ENCODE measurements at places on chromosomes 16 and 17.

GRCh38 chr16:77433146-77433545, 1.7 kb downstream of the ADAMTS18 start:
- H3K4me1 ChIP-seq = no peaks in the 10 kb centered on the region
- H3K27me3 ChIP-seq = peaks cover 36% of the 10 kb centered on the region
- no peak overlapping the region for H3K4me3 ChIP-seq

GRCh38 chr16:30838876-30839471, 52.0 kb upstream of the ZNF629 start:
- H3K27ac ChIP-seq = no peak overlapping the region
- H3K36me3 ChIP-seq = no peaks in the 10 kb centered on the region
- no peaks in the 10 kb centered on the region for H3K4me1 ChIP-seq
- H3K27me3 ChIP-seq = no peaks in the 10 kb centered on the region
- DNase-seq = no peak

DNA sequence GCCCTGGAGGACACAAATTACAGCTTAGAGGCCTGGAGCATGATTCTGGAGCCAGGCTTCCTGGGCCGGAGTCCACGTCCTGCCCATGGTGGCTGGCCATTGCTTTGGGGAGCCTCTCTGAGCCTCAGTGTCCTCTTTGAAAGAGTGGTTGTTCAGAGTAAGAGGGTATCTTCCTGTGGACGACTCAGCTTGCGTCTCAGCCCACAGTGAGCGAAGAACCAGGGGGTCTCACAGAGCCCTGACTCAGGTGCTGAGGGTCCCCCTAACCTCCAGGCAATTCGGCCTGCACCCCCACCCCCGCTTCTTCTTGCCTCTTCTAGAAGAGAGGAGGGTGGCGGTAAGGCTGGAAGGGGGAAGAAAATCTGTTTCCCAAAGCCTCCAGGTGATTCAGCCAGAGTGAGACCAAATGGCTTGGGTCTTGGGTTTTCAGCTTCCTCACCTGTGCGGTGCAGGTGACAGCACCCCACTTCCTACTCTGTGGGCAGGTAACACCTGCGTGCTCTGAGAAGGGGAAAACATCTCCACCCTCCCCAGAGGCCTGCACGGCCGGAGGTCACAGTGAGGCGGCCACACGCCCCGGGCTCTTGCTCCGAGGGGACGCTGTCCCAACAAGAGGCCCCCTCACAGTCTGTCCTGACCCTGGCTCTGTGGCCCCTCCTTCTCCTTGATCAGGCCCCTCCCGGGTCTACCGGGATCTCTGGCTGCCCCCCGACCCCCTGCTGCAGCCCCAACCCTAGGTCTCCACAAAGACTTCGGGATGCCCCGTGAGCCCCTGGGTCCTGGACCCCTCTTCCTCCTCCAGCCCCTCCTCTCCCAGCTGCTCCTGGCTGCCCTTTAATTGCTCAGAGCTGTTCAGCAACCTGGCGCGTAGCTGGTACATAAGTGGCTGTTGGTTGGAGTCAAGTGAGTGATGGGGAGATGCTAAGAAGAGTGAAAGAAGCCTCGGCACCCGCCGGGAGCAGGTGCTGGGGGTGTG, 119.2 kb downstream of the METRNL start:
- peak overlapping the region; percentile 96 for H3K27ac ChIP-seq
- no peak for DNase-seq
- H3K4me3 ChIP-seq = peak overlapping the region; percentile 66
- peaks cover 45% of the 10 kb centered on the region for H3K4me1 ChIP-seq
- H3K36me3 ChIP-seq = no peaks in the 10 kb centered on the region

GRCh38 chr16:89138843-89139520, 32.6 kb upstream of the CDH15 start:
- H3K4me1 ChIP-seq = no peaks in the 10 kb centered on the region
- DNase-seq = no peak
- H3K27ac ChIP-seq = no peak overlapping the region

DNA sequence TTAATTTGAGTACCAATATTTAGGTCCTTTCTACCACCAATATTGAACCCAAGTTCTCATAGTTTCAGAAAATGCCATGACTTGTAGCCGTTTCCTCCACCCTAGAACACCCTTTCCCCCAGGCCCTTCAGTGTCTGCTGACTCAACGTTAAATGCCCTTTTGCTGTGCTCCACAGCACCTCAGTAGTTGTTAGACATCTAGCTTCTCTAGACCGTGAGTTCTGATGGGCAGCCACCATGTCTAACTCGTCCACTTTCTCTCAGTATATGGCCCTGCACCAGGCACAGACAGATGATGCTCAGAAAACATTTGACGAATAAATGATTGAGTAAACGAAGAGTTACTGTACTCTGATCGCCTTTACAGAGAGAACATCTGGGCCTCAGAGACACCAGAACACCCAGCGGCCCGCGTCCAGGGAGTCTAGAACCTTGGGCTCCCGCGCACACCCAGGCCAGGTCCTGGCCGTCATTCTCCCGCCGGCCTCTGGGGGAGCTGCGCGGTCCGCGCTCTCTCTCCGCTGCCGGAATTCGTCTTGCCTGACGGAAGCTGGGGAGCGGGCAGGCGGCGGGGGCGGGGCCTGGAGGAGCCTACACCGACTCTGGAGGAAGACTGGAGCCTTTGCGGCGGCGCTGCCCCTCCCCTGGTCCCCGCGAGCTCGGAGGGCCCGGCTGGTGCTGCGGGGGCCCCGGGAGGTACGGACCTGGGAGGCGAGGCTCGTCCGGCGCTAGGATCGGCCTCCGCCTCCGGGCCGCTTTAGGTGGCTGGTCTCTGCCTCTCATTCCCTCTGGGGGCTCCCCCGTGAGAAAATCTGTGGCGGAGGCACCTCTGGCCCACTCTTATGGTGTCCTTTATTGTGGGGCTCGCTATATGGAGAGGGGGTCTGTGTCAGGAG, at the start of gene NKIRAS2:
NKIRAS2 (plus strand) TSS at position 582 of the 896 bp plus-strand sequence. CDS start 1,488 bp downstream, outside the sequence.
- DNase-seq = peak; percentile 95
- H3K4me1 ChIP-seq = peaks cover 45% of the 10 kb centered on the region
- H3K36me3 ChIP-seq = peaks cover 31% of the 10 kb centered on the region
- no peaks in the 10 kb centered on the region for H3K27me3 ChIP-seq

DNA sequence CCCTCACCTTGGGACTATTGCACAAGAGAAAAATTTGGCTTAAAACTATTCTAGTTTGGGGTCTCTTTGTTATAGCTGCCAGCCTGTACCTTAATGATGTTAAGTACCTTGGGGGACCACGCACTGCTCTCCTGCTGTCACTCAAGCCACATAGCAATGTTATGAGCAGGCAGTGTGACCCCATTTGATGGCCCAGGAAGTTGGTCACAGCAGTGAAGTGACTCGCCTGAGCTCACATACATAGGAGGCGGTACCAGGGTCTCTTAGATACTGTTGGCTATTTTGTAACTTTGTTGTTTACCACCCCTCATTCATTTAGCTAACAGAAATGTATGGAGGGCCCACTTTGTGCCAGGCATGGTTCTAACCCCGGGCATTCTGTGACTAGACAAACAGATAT, 16.4 kb downstream of the KCNG4 start:
- no peaks in the 10 kb centered on the region for H3K4me1 ChIP-seq
- H3K27me3 ChIP-seq = peaks cover 4% of the 10 kb centered on the region
- no peak for DNase-seq

DNA sequence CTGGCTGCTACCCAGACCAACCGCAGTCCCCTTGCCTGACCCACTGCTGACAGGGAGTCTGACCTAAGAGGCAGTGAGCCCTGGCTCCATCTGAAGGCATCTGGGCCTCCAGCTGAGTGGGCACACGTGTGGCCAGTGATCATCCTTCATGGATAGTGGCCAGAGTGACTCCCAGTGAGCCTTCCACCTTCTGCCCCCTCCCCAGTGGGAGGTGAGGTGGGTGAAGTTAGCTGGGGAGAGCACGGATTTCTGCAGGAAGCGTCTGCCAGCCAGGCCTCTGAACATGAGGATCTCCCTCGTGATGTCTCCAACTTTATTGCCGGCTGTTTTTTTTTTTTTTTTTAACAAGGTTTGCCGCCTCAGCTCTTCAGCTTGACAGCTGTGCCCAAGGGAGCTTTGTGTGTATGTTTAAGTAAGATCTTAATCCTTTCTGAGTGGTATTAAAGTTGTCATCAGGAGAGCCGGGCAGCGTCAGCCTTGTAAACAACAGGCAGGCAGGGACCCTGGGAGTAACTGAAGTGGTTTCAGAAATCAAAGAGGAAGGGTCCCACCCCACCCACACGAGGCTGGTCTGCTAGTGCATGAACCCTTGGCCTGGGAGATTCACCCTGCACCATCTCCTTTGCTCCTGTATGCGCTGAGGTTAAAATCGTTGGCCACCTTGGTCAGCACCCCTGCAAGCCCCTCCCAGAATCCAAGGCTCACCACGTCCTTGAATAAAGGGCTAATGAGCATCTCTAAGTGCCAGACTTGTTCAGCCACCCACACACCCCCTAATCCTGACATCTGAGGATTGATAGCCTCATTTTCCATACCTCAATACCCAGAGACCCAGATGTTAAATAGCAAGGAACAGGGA, 33.3 kb downstream of the RHBDL3 start:
- H3K27ac ChIP-seq = no peak overlapping the region
- DNase-seq = no peak
- no peak overlapping the region for H3K4me3 ChIP-seq
- no peaks in the 10 kb centered on the region for H3K27me3 ChIP-seq

GRCh38 chr16:86505185-86505898, 5.0 kb upstream of the FOXF1 start:
- peaks cover 81% of the 10 kb centered on the region for H3K27me3 ChIP-seq
- H3K36me3 ChIP-seq = no peaks in the 10 kb centered on the region
- no peak overlapping the region for H3K27ac ChIP-seq
- peaks cover 17% of the 10 kb centered on the region for H3K4me1 ChIP-seq
